ENCODE measurements at places on chromosomes 1 and 21.

- DNase-seq: no peak
Measured at GRCh38 chr21:20639026-20639425, 359.2 kb upstream of the NCAM2 start.

GRCh38 chr1:111219557-111220286 is 7.8 kb upstream of the CHI3L2 start:
- no peak for DNase-seq

- no peak for DNase-seq
Measured at GRCh38 chr1:231724041-231724440, 97.5 kb downstream of the DISC1 start.

DNA sequence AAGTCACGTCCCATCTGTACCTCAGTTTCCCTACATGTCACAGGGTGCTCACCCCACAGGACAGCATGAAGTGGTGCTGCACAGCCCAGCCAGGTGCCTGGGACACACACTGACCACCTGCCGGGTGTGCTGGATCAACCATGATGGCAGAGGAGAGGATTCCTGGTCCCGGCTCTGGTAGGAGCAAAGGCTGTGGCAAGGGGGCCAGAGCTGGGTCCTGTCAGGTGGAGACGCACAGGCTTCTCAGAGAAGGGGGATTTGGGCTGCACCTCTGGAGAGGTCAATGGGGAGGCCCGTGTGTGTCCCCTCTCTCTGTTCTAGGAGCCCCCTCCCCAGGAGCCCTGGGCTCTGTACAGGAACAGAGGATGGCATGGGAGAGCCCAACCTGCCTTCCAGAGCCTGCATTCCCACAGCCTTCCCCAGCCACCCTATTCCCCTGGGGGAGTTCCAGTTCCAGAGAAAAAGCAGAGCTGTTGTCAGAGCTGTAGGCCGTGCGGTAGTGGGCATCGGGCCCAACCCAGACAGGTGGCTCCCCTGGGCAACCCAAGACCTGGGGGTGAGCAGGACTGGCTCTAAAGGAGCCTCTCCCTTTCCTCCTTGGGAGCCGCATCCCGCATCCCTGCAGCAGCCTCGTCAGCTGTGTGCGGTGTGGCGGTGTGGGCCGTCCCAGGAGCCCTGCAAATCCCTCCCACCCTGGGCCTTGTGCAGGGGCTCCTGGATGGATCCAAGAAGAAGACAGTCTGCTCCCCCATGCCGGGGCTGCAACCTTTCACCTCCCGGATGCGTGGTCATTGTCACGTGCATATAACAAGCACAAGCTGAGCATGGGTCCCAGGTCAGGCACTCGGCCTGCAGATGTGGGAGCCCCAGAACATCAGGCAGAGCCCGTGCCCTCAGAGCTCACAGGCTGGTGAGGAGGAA is 2.9 kb upstream of the TFF3 start:
- DNase-seq: no peak

- DNase-seq: no peak
Measured at GRCh38 chr1:222416001-222416791, 131.7 kb downstream of the HHIPL2 start.

GRCh38 chr1:233019778-233020325 is 69.4 kb downstream of the NTPCR start:
- no peak for DNase-seq

- no peak for DNase-seq
Measured at GRCh38 chr1:223143537-223144248, 645 bp upstream of the TLR5 start.

DNA sequence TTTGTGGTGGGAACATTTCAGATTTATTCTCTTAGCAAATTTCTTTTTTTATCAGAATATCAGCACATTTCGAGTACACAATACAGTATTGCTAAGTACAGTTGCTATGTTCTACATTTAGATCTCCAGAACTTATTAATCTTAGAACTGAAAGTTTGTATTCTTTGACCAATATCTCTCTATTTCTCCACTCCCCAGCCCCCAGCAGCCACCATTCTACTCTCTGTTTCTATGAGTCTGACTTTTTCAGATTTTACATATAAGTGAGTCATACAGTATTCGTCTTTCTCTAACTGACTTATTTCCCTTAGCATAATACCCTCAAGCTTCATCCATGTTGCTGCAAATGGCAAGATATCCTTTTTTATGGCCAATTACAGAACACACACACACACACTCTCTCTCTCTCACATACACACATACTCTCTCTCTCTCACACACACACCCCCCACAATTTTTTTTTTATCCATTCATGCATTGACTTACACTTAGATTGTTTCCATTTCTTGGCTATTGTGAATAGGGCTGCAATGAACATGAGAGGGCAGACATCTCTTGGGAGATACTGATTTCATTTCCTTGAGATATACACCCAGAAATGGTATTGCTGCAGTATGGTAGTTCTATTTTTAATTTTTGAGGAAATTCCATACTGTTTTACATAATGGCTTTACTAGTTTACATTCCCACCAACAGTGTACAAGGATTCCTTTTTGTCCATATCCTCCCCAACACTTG is 15.7 kb downstream of the RPTN start:
- no peak for DNase-seq

DNA sequence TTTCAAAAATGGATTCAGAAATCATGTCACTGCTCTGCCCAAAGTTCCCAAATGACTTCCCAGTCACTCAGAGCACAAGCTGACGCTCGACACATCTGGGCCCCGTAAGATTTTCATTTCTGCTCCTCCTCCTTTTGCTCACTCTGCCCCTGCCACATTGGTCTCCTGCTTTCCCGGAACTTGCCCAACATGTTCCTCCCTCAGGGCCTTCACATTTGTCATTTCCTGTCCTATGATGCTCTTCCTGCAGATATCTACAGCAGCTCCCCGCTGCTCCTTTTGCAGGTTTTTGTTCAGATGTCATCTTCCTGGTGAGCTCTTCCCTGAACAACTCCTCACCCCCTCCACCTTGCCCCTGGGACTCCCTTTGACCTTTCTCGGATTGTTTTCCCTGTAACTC is 58.5 kb upstream of the IVNS1ABP start:
- no peak for DNase-seq

DNA sequence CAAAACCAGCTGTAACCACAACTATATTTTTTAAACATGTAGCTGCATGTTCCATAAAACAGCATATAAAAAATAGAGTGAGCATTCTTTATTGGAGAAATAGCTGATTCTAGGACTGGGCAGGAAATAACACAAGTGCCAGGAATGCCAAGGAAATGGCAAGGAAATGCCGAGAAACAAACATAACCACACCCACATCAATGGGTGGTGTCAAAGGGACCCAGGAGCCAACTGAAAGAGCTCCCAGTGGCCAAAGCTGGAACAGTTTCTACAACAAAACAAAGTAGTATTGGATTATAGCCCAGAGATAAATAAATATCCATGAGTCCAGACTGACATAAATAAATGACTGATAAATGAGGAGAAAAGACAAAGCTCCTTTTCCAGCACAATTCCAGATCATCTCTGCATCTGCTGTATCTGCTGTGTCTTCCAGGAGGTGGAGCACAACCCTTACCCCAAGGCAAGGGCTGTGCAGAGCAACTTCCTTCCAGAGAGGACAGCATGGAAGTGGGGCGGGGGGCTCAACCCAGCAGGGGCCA is 28.1 kb downstream of the ADARB1 start:
- no peak for DNase-seq

DNA sequence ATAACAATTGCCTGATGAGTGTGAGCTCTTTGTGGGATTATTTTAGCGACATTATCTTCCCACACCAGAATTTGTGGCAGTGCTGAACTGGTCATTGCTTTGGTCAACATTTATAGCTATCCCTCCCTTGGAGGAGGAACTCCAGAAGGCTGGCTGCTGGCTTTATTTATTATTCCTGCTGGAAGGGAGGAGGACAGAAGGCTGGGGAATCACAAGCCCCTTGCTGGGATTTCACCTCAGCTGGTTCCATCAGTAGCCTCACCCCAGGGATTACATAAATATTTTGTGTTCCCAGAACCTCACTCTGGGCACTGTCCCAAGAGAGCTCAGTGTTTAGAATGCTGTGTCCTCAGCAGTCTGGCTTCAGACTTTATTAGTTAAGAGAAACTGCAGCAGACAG is 102.8 kb upstream of the C1orf21 start:
- DNase-seq: no peak

GRCh38 chr1:19091196-19091953 is 118.7 kb downstream of the UBR4 start:
- DNase-seq: no peak

GRCh38 chr1:56065729-56066128 is 513.6 kb downstream of the PLPP3 start:
- DNase-seq: no peak

- DNase-seq: peak; percentile 55
Measured at GRCh38 chr1:165697881-165698760, at the start of gene ALDH9A1. Gene ALDH9A1, minus strand, starts transcription at chr1:165698562. Its CDS starts 4 bp downstream, at chr1:165698558.

DNA sequence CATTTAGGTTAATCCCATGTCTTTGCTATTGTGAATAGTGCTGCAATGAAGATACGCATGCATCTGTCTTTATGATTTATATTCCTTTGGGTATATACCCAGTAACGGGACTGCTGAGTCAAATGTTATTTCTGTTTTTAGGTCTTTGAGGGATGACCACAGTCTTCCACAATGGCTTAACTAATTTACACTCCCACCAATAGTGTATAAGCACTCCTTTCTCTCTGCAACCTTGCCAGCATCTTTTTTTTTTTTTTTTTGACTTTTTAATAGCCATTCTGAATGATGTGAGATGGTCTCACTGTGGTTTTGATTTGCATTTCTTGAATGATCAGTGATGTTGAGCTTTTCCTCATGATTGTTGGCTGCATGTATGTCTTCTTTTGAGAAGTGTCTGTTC is 33.5 kb downstream of the ASH1L start:
- no peak for DNase-seq

- DNase-seq: no peak
Measured at GRCh38 chr1:18707696-18708257, 77.1 kb downstream of the PAX7 start.

DNA sequence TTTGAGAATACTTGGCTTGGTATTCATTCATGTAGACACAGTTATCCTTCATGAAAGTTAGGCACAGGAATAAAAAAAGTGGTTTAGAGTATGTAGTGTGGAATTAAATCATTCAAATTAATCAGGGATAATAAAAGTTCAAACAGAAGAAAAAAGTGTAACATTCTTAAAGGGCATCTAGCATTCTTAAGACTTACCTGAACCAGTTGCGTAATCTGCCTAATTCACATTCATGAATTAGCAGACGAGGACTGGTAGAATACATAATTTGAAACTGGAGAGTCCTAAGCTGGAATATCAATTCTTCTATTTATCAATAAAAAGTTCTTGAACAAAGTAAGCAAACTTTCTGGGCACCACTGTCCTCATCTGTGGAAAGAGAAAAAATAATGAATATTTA is 157.0 kb upstream of the DEPDC1 start:
- DNase-seq: no peak

DNA sequence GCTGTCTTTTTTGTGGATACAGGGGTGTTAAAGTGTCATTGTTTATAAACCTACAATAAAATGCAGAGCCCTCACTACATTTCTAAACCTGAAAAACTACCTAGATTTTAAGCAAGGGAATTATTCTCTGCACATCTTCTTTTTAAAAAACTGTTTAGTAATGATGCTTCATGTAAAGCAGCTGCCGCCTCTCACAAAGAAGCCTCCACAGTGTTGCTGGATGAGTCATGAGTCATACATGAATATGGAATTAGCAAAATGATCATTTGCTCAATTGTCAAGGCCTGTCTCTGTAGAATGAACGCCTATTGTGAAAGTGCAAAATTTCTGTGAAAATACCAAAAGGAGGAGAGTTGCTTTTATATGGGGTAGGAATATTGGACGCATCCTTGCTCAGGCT is 259.5 kb upstream of the CHRM3 start:
- DNase-seq: no peak

DNA sequence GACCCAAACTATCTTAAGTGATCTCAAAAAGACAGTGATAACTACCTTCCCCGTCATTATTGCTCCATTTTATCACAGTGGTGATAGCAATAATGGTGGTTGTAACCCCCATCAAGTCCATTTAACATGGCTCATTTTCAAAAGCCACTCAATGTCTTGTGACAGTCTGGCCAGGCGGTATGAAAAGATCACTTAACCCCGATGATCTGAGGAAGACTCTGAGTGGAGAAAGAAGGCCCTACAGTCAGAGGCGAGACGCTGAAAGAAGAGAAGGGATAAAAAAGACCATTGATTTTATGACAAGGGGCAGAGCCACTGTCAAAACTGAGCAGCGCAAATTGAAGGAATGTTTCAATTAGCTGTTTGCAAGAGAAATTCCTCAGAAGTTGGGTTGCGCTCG is 417.2 kb upstream of the PBX1 start:
- DNase-seq: no peak

GRCh38 chr1:205004351-205004750 is 38.7 kb upstream of the CNTN2 start:
- no peak for DNase-seq

DNA sequence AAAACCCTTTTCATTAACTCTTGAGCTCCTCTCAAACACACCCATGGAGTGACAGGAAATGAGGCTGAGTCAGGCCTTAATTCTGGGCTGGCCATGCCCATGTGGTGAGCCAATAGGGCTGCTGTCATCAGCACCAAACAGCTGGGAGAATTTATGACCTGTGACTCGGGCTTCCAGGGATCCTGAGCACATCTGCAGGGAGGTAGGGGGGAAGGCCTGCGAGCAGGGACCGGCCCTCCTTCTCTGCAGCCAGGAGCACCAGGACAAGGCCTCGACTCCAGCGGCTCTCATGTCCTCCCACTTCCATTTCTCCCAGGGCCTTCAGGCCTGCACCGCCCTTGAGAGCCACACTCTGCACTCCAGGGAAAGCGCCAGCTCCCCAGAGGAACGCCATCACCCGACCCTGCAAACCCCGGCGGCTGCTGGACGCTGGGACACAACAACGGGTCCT is 14.6 kb downstream of the RIPK4 start:
- DNase-seq: no peak

DNA sequence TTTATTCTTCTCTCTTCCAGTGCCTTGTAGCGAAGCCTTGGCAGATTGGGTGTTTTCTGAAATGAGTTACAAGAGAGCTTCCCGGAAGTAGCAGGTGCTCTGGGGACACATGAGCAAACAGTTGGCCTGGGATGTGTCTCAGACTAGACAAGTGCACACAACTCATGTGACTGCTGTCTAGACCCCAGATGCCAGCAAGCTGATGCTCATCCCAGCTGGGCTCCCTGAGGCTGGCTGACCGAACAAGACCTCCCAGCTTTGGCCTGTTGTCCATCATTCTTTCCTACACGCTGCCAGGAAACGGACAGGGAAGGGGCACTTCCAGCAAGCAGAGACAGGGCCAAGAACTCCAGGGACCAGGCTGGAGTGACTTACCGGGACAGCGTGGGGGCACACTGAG is 18.7 kb upstream of the CSF1 start:
- DNase-seq: no peak
